Aorta (tissue), 5 donors: ENCODE measurements at places on chromosomes 7 and 10. TPM values are rescaled to one million over a fixed set of nuclear protein-coding genes. Genes with fewer than 3 reads are reported as not detected.

GRCh38 chr10:80709866-80710265 lies 172.2 kb downstream of the SH2D4B start:
- no peak for DNase-seq

Gene LRRD1
- not detected for total RNA-seq

Gene LLCFC1
- not detected for total RNA-seq

GRCh38 chr10:51302316-51302715 lies 228.0 kb downstream of the PRKG1 start:
- no peak for DNase-seq

DNA sequence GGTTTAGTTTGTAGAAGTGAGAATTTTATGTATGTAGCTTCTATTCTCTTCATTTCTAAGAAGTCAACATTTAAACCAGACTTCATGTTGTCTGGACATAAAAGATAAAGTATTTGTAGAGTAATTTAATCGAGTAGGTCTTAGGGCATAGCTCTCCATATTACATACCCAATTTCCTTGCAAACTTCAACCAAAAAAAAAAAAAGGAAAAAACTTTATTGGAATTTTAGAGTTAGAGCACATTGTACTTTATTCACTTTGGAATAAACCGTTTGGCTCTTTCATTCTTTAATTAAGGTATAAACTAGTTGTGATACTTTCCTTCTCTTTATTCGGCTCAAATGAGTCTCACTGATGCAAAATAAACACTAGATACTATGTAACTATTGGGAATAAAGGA lies 36.0 kb downstream of the PTER start:
- DNase-seq = no peak

GRCh38 chr7:133688483-133689239 lies 435.8 kb downstream of the EXOC4 start:
- DNase-seq = no peak

GRCh38 chr7:121904120-121904519 lies 31.2 kb downstream of the PTPRZ1 start:
- DNase-seq = no peak

DNA sequence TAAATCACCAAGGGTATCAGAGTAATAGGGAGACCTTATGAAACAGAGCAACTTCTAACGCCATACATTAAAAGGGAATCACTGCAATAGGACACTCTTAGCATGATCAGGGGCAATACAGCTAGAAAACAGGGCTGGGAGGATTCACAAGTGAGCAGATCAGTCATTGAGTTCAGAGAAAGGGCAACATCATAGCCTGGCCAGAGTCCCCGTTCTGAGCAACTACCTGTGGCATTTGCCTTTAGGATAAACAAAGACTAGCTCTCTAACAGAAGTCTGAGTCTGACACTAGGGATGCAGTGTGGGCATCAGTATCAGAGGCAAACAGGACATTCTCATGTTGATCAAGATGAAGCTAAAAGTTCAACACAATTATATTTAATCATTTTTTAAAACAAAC lies 297.9 kb downstream of the DGKB start:
- no peak for DNase-seq

Gene NPVF
- not detected for total RNA-seq

- DNase-seq = no peak
Observed at GRCh38 chr10:110649347-110650264, 5.5 kb downstream of the RBM20 start.

DNA sequence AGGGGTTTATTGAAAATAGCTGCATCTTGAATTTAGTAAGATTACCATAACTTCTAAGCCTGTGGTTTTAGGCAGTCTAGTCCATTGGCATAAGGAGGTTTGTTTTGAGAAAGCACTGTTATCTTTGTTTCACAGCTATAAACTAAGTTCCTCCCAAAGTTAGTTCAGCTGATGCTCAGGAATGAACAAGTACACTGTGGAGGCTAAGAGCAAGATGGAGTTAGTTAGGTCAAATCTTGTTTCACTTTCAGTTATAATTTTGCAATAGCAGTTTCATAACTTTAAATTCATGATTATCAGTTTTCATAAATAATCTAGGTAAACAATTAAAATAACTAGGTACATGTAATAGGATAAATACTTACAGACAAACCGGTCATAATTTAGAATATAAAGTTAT lies 15.4 kb downstream of the SEC61G start:
- DNase-seq = no peak

DNA sequence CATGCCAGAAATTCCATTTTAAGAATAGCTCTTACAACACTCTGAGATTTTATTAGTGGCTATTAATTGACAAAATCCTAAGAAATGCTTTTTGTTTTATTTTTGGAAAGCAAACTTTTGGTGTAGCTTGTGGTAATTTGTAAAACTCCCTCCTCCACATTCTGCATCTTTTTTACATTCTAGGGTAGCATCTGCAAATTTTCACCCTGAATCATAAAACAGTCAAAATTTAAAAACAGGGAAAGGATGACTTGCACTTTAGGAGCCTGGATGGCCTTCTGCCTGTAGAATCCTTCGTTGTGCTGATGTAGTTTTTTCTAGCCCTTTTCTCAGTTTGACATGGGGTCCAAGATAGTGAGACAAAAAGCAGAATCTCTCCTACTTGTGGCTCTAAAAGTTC lies 316.1 kb downstream of the ADRA2A start:
- no peak for DNase-seq

DNA sequence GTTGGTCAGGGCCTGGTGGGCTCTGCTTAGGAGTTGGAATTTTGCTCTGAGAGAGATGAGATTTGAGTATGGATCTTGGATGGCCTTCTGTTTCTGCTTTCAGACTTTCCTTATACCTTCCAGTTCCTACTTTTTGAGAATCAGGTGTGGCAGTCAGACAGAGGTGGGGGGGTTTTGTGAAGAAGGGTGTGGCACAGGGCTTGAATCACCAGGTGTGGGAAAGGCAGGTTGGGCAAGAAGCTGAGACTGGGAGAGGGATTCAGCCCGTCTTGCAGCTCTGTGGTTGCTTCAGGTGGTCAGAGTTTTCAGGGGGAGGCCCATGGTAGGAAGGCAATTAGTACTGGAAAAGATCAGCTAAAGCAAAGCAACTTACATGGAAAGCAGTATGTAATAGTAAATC lies 340.2 kb downstream of the LRMDA start:
- no peak for DNase-seq

Gene GPRIN2
- 0.36 TPM for total RNA-seq

DNA sequence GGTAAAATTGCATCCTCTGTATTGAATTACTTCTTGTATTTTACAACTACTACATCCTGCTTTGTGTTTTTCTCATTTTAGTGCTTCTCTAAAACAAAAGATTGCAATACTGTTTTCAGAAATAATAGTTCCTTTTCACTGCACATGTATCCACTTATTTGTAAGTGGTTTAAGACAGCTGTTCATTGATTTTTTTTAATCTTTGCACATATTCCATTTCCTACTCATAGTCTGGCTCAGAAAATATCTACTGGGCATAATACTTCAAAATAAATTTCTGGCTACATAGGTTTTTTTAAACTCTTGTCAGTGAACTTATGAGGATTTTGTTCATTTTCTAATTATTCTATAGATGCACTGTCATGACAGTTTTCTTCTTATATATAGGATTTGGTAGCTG lies 54.8 kb downstream of the SND1 start:
- DNase-seq = no peak

GRCh38 chr7:98458090-98458875 lies 57.4 kb upstream of the BAIAP2L1 start:
- no peak for DNase-seq

GRCh38 chr10:83725567-83725966 lies 413.7 kb upstream of the GHITM start:
- no peak for DNase-seq

Gene SPDYE2
- not detected for total RNA-seq

DNA sequence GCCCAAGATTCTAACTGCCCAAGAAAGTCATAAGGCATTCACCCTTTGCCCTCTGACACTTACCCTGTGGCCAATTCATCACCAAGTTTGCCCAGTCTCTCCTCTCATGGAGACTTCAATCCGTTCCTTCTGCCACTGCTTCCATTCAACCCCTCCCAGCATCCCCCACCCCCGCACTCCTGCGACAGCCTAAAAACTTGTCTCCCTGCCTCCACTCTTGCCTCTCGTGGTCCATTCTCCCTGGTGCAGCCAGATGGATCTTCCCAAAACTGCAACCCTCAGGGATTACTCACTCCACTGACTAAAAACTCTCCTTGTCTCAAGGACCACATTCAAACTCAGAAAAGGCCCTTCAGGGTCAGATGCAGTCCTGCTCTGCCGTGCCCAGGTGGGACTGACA lies 32.3 kb upstream of the PLXNA4 start:
- no peak for DNase-seq

DNA sequence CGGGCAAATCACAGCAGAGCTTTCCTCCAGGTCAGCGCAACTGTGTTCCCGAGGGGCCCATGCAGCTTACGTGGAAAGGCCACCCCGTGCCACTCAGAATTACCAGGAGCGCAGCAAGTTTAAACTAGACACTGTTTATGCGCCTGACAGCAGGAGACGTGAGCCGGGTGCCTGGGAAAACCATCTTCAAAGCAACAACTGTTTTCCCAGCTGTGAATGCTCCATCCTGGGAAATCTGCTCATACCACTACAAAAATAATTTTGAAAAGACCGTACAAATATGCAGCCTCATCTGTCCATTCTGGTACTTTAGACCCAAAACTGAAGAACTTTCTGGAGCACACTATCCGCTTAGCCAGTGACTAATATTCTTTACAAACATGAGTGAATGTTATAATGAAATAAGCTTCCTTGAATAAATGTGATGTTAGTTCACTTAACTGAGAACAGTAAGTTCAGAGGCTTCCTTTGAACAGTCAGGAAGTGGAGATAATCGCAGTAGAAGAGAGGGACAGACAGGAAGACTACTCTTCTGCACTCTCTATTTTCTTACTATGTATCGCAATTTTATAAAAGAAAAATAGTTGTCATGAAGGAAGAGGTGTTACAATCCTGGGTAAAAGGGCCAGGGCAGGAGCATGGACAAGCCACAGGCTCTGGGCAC lies 16.7 kb downstream of the GPER1 start:
- DNase-seq = no peak

GRCh38 chr10:46062723-46063428 lies 16.8 kb upstream of the MSMB start:
- DNase-seq = no peak

Gene NUTM2A
- 0.66 TPM for total RNA-seq

DNA sequence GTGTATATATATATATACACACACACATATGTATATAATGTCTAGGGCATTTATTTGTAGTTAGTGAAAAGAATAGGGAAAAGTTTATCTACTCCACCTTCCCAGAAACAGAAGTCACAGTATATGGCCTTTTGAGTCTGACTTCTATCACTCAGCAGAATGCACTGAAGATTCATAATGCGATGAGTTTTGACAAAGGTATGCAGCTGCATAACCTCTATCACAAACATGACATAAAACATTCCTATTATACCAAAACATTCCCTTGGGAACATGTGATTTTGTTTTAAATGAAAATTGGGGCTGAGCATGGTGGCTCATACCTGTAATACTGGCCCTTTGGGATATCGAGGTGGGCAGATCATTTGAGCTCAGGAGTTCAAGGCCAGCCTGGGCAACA lies 137.3 kb upstream of the EEPD1 start:
- DNase-seq = no peak

DNA sequence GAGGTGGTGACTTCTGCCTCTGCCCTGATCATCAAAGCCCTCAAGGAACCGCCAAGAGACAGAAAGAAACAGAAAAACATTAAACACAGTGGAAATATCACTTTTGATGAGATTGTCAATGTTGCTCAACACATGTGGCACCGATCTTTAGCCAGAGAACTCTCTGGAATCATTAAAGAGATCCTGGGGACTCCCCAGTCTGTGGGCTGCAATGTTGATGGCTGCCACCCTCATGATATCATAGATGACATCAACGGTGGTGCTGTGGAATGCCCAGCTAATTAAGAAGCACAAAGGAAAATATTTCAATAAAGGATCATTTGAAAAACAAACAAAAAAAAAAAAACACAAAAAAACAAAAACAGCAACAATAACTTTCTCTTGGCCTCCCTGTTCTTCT lies 59.5 kb upstream of the TOMM7 start:
- no peak for DNase-seq

DNA sequence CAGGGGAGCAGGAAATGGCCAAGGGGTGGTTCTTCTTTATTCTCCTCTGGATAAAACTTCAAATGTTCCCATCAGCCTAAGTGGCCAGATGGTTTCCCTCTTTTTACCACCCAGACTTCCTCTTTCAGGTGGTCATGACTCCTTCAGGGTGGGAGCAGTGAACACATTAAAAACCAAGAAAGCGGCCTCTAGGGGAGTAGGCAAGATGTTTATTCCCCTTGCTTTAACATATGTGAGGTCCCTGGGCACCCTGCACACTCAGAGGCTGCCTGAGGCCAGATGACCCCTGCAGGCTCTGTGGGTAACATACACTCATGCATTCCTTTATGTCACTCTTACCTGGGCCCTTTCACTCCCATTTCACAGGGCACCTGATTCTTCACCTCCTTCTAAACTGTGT lies 357.4 kb downstream of the ABCA13 start:
- no peak for DNase-seq

Gene CADPS2
- total RNA-seq = 15.2 TPM

DNA sequence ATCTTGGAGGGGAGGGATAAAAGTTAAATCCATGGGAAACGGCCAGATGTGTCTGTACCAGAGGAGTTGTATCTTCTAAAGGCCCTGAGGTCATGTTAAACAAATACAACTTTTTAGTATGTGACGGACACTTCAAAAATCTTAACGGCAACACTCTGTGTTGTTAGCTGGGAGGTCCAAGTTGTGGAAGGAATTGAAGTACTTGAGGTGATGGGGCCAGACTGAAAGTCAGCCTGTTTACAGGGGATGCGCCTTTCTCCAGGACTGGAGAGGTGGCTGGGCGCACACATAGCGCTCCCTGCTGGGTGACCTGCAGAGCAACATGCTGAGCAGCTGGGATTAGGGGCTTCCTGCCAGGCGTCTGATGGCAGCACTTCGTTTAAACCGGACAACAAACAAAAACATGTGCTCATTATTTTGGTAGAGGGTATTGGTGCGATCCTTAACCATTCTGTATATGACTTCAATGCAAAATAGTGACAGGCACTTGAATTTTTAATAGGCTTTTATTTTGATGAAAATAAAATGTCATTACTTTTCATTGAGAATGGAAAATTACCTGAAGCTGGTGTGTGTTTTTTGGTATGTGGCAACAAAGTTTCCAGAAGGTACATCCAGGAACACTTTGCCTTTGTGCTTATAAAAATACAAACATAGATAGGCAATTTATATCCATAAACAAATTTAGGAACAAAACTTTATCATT lies 198.2 kb downstream of the MLLT10 start:
- DNase-seq = no peak

GRCh38 chr7:154383045-154383444 lies 330.8 kb downstream of the DPP6 start:
- DNase-seq = no peak
